Lower leg skin (tissue), 4 donors: ENCODE measurements at places on chromosomes 5 and 9. TPM values are rescaled to one million over a fixed set of nuclear protein-coding genes. Genes with fewer than 3 reads are reported as not detected.

GRCh38 chr5:36724467-36725332 is 118.3 kb downstream of the SLC1A3 start:
- DNase-seq, result peak; percentile 86

NR2F1-AS1 gene
- total RNA-seq, result 0.30 TPM

GRCh38 chr5:59956130-59956783 is 62.7 kb upstream of the PDE4D start:
- DNase-seq, result no peak

- DNase-seq, result no peak
These were observed 201.2 kb downstream of the TARS1 start for GRCh38 chr5:33641744-33642505.

GRCh38 chr5:79793304-79793703 is 103.7 kb downstream of the CMYA5 start:
- no peak for DNase-seq

SLC6A18 gene
- total RNA-seq, result not detected

TLE1 gene
- 63.3 TPM for total RNA-seq

DNA sequence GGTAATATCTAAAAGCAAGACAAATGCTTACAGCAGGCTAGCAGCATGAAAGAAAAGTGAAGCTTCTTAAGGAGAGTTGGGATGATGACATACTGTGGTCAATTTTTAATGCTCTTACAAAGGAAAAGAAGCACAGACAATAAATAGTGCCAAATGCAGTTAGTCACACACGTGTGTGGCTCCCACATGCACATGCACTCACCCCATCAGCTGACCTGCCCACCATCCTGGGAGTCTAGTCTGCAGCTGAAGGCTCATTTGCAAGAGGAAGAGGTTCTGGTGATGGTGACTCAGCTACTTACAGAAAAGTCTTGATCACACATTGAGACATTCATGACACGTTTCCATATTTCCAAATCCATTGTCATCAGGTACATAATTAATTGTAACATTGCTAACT is 129.3 kb downstream of the MRPL36 start:
- DNase-seq, result no peak
